ENCODE measurements at places on chromosomes 3 and 15.

GRCh38 chr3:150520408-150520807 lies 25.9 kb downstream of the SERP1 start:
- DNase-seq: no peak

- DNase-seq: no peak
Measured at GRCh38 chr3:23675010-23675409, 130.7 kb upstream of the UBE2E1 start.

DNA sequence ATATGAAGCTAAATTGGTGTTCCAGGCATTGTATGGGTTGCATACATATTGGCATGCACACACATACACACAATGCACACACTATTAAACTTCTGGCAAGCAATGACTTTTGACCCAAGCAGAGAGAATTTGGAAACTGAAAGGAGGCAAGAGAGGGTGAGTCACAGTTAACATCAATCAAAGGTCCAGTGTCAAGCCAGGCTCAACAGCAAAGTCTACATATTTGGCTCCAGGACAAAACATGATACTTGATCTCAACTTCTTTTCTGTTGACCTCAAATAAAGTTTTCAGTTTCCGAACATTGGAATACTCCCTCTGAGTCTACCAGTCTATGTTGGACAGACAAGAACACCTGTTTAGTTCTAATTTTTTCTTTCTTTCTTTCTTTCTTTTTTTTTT lies 28.3 kb downstream of the IL12A start:
- DNase-seq: no peak

GRCh38 chr3:9064850-9065249 lies 101.6 kb upstream of the RAD18 start:
- no peak for DNase-seq

GRCh38 chr3:173702561-173702960 lies 305.0 kb downstream of the NLGN1 start:
- no peak for DNase-seq

DNA sequence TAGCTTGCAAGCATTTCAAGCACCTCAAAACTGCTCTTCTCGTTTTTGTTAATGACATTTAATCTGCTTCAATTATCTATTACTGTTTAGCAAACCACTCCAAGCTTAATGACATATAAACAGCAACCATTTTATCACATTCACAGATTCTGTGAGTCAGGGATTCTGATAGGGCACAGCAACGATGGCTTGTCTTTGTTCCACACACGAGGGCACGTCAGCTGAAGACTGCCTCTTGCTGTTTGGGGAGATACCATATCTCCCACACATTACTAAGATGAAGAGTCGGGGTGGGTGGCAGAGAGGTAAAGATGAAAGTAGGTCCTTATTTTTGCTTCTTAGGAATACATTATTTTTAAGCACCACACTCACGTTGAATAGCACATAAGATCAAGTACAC lies 19.3 kb downstream of the CPOX start:
- DNase-seq: no peak

DNA sequence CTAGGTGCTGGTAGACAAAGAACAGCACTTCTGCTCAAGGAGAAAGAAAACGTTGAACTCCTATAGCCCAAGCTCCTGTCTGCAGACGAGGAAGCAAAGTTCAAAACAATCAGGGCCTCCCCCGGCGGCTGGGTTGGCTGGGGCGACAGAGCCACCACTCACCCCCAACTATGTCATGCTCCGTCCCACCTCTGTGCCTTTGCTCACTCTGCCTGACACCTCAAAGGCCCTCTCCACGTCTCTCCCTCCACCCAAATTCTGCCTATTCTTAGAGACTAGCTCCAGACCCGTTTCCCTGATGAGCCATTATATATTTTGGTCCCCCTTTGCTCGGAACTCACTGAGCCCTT lies 304.3 kb downstream of the TLE3 start:
- DNase-seq: no peak

DNA sequence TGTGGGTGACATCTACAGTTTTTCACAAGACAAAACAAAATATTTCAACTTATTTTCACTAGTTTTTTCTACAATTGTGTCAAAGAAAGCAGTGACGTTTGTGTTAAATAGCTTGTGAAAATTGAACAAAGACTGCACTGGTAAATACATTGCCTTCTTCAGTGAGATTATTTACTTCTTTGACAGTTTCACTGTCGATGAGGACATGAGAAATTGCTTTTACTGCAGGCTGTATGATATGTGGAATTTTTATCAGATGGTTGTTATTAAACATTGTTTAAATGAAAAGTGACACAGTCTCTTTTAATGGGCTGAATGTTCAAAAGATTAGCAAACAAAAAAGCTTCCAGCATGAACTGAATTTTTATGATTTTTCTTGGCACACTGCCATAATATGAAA lies 773.9 kb upstream of the CADM2 start:
- no peak for DNase-seq

DNA sequence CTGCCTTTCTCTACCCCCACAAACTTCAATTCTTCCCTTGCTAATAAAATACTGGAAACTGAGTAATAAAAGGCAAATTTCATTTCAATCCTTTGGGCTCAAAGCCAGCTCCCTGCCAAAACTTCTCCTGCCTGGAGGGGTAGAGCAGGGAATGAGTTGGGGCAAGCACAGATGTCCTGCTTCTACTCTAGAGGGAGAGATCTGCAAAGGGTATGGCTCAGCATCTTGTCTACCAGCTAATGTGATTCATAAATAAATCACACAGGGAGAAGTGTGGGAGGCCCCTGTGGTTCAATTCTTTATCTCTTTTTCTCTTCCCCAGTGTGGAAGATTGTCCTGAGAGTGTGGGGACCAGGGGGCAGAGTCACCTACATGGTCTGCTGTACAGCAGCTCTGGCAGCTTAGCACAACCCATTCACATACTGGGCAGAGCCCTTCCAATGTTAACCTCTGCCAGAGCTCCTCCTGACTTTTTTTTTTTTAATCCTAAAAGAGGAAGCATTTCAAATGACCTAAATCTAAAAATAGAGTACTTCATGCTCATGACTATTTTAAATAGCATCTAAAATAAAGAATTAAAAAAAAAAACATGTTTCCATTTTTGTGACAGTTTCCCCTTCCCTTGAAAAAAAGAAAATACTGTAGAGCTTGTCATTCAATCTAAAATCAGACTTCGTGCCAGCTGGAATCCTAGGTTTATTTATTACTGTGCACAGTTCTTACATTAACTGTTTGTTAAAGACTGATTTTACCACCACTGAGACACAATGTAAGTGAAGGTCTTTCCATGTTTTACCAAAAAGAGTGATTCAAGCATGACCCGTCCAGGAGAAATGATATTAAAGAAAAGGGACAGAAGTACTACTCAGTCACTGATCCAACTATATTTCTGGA lies 1083.7 kb upstream of the CFAP20DC start:
- DNase-seq: no peak

- no peak for DNase-seq
Measured at GRCh38 chr3:189235214-189235613, 63.4 kb downstream of the TPRG1 start.

DNA sequence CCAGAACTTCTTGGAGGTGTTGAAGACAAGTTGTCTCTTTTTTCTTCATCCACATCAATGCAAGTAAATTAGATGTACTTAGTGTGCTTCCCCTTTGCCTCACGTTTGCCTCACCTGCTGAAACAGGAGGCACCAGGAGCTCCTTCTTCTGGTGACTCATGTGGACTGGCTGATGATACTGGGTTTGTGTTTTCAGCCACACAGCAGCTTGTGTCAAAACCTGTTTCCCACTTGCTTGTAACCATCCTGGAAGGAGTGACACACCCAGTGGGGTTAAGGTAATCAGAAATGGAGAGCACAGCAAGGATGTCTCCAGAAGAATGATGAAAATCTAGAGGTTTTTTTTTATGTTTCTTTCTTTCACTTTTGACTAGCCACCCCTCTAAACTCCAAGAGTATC lies 143.3 kb upstream of the RBMS3 start:
- DNase-seq: no peak

DNA sequence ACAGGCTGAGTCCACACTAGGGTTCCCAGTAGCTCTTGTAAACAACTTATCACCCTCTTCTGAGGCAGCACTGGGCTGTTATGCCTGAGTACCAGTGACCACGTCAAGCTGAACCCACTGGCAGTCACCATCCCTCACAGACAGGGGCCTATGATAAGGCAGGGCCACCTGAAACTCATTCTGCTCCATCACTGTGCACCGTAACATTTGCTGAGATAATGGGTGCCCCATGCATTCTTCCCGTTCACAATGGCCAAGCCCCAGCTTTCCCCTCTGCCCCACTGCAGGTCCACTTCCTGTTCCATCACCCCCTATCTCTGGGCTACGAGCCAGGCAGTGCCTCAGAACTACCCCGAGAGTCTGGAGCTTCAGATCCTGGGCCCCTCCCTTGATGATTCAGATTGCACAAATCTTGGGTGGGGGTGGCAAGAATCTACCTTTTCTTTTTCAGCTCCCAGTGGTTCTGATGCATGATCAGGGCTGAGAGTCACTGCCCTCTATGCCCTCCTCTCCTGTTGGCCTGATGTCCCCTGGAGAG lies 158.0 kb downstream of the RAB11A start:
- DNase-seq: no peak

DNA sequence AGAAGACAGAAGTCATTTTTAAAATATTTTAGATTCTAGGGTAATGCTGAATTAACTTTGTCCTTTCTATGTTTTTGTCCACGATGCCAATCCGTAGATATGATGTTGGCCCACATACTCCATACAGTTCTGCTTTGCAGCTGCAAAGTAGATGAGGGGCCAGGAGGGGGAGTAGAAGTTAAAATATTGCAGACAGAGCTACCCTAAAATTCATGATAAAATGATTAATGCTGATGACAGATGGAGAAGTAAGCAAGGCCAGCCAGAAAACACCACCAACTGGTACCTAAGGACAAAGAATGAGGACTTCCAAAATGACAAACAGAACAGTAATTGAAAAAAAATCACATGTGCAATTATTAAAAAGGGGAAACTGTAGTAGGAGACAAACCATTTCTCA lies 756.6 kb upstream of the ARPP21 start:
- no peak for DNase-seq

DNA sequence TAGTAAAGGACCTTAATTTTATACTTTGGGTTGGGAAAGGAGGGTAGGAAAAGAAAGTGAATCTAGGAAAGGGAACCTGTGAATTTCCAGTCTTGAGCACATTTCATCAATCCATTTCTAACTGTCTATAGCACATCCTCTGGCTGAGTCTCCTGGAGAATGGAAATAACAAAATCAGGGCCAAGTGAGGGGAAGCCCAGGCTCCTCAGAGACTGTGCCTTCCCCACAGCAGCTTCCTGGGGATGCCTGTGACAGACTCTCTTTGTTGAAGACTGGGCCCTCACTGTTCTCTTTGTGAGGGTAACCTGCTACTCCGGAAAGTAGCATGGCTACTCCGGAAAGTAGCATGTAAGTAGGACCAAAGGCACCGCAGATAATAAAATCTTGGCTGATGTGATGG lies 22.6 kb upstream of the CSPG5 start:
- no peak for DNase-seq

DNA sequence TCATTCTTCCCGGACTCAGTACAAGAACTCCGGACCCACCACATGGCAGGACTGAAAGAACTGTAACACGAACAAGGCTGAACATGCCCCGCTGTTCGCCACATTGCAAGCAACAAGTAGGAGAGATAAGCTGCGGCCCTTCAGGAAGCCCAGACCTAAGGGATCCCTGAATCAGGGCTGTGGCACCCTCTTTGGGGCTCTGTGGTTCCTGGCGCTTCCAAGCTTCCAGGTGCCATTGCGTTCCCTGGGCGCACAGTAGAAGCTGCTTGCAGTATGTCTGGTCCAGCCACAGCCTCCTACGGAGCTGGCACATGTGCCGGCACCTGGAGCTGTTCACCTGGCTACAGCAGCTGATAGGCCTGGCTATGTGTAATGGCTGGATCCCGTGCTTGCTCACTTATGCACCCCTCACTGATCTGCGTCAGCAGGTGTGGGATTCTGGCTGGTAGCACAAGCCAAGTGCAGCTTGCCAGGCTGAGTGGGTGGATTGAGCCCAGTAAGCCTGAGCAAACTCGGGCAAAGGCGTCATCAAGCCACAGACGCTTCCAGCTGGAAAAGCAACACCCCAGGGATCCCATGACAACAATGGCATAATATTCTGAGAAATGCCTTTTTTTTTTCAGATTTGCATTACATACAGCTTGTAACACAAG lies 748.6 kb upstream of the GBE1 start:
- no peak for DNase-seq

Data from stimulated activated CD8-positive, alpha-beta memory T cell treated with anti-CD3 and anti-CD28 coated beads, Interleukin-4, amount 100 ng/mL, for 1 hour (primary cell).